ENCODE measurements at places on chromosomes 7 and 10.

DNA sequence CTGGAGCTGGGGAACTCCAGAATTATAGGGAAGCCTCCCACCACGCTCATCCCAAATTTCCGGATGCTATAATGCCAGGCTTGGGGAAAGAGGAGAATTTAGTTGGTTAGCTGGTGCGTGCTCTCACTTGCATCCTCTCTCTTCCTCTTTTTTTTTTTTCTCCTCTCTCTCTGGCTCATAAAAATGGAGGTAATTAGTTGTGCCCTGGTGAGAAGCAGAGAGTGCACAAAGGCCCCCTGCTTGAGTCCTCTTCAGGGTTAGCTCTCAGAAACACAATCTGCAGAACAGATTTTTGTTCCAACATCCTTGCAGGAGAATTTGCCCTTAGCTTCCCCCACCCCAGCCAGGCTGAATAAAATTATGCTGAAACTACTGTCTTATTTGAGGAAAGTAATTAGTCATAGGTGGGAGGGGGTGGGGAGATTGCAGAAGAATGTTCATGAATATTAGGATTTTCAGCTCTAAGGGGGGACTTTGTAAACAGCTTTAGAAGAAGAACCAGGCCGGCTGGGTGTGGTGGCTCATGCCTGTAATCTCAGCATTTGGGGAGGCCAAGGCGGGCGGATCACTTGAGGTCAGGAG is 7.6 kb downstream of the SERPINE1 start:
- DNase-seq: no peak

GRCh38 chr10:114412907-114413797 is 8.8 kb upstream of the AFAP1L2 start:
- DNase-seq: no peak

- DNase-seq: no peak
Observed at GRCh38 chr10:50405723-50406122, 154.4 kb upstream of the ASAH2 start.

- DNase-seq: no peak
Observed at GRCh38 chr10:43735907-43736306, 87.2 kb upstream of the ZNF32 start.

DNA sequence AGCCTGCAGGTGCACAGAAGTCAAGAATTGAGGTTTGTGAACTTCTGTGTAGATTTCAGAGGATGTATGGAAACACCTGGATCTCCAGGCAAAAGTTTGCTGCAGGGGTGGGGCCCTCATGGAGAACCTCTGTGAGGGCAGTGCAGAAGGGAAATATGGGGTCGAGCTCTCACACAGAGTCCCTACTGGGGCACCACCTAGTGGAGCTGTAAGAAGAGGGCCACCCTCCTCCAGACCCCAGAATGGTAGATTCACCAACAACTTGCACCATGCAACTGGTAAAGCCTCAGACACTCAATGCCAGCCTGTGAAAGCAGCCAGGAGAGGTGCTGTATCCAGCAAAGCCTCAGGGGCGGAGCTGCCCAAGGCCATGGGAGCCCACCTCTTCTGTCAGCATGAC is 205.8 kb downstream of the CCSER2 start:
- no peak for DNase-seq

GRCh38 chr7:78226059-78226719 is 427.6 kb downstream of the PHTF2 start:
- no peak for DNase-seq

DNA sequence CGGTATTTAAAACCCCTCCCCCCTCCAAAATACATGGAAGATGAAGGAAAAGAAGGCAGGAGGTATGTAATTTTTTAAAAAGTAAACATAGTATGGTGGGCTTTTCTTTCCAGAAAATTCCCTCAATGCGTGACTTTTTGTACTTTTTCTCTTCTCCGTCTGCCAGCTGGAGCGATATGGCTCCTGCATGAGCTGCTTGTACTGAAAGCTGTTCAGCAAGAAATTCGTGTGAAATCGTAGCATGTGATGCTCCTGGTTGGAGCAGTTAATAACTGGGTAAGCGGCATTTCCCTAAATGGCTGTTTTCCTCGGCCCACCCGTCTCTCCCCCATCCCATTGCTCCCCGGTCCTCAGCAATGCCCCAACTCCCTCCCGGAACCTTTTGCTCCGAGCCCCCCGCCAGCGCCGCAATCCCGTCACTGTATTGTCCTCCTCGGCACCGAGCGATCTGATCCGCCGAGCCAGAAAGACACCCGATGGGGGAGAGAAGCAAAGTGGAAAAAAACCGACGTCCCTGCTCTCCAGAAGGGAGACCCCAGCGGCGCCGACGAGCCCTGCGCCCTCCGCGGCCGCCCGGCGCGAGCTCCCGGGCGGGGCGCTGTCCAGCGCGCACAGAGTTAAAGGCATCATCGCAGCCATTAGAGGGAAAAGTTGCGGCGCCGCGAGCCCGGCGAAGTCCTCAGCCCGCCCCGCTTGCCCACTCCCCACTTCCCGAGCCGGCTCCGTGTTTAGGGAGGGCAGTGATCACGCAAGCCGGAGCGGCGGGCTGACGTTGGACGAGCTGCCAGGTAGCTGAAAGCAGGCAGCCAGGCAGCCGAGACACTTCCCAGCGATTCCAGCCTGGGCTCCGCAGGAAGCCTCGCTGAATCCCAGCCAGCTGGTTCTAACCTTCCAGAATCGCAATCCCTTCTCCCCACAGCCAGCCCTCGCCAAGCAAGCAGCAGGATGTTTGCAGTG is at the start of gene VSTM2A:
Gene VSTM2A, plus strand, starts transcription at position 707 of the 957 bp plus-strand sequence. CDS start 356 bp downstream, outside the sequence.
- DNase-seq: no peak

GRCh38 chr7:114502454-114503254 is 88.0 kb downstream of the FOXP2 start:
- DNase-seq: no peak

- DNase-seq: no peak
Observed at GRCh38 chr7:46156086-46156485, 235.0 kb upstream of the IGFBP3 start.

DNA sequence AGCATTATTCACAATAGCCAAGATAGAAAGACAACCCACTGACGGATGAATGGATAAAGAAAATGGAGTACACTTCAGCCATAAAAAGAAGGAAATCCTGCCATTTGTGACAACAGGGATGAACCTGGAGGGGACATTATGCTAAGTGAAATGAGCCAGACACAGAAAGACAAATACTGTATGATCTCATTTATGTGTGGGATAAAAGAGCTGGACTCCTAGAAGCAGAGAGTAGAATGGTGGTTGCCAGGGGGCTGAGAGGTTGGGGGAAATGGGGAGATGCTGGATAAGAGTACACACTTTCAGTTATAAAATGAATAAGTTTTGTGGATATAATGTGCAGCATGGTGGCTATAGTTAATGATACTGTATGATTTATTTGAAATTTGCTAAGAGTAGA is 124.4 kb downstream of the SEC23IP start:
- DNase-seq: no peak

DNA sequence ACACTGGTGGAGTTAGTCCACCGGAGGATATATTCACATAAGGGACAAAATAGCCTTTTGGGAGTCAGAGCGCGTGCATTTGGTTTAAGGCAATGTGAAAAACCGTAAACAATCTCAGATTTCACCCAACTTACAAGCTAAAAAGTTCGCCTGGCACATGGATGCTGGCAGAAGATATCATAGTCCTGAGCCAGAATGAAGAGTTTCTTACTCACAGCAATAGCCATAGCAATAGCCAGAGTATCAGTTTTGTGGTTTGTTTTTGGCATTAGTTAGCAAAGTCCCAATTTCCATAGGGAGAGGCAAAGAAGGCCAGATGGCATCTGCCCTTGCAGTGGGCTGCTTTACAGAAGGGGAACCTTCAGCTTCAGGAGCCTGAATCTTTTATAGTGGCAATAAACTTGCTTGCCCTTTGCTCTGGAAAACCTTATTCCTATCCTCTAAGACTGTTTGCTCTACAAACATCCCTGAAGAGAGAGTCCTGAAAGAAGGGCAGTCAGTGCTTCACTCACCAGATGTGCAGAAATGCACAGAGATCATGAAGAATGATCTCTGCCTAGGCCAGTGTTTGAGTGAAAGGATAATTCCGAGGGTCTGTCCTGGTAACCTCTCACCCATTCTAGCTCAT is 28.7 kb upstream of the RSBN1L start:
- DNase-seq: no peak

All from NCI-H187 treated with DMSO at 0.1 percent for 48 hours (cell line).